ENCODE measurements at places on chromosomes 6 and 20.

DNA sequence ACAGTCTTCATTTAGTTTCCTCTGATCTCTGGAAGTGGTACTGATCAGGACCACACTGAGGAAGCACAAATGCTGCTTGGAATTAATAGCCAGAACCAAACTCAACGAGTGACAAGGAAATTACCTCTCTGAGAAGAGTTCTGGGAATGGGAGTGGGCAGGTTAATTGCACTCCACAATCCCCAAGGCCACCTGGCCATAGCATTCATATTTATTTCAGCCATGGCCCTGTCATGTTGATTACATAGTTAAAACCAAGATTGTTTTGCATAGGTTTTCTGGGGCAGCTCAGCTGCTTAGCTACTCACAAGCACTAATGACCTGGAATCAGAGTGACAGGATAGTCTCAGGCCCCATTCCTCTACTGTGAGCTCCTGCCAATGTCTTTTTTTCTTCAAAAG is 230.2 kb upstream of the RIMS1 start:
- DNase-seq: no peak

DNA sequence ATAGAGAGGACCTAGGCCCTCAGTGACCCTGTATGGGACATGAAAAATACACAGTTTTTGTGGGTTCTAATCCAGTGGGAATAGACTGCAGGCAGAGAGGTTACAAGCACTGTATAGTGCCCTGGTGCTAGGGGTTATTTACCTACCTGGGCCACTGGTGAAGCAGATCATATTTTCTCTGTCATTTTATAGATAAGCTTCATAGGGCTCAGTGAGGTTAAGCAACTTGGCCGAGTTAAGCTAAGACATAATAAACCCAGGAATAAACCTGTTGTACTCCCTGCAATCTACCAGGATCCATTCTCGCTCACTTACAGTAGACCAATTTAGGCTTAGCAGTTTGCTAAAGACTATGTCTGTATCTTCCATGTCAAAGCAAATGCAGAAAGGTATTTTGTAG is 340.6 kb upstream of the KHDRBS2 start:
- no peak for DNase-seq

DNA sequence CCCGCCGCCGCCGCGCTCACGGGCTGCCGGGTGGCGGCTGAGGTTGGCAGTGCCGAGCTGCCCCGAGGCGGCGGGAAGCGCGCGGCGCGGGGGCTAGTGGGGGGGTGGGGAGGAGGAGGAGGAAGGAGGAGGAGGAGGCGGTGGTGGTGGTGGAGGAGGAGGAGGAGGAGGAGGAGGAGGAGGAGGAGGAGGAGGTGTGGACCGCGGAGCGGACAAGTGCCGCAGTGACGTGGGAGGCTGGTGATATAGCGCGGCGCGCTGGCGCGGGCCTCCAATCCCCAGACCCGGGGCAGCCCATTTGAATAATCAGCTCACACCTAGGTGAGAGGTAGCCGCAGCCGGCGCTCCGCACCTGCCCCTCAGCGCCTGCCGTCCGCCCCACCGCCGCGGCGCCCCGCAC is at the start of gene FOXA2:
Gene FOXA2, minus strand, starts transcription at position 51 of the 400 bp plus-strand sequence. CDS start 294 bp downstream, outside the sequence.
- no peak for DNase-seq

DNA sequence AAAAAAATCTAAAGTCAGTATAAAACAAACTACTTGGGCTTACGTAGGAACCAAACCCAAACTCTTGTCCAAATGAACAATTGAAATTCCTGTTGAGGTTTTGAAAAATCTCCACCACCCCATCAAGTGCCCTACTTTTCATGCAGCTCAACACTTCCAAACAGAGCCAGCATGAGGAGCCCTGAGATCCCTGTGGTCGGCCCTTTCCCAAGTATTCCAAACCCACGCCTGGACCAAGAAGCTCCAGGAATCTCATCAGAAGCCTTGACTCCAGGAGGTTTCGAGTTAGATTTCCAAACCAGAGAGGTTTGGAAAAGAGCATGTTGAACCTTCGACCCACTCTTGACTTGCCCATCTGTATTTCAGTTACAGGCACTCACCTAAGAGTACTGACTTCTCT is 179.3 kb downstream of the MTFR2 start:
- DNase-seq: no peak

GRCh38 chr6:158517581-158517980 is 42.3 kb upstream of the TMEM181 start:
- DNase-seq: no peak

- no peak for DNase-seq
These were observed 55.4 kb upstream of the RIPOR2 start for GRCh38 chr6:24990944-24991809.

- no peak for DNase-seq
These were observed 76.7 kb downstream of the MYB start for GRCh38 chr6:135257631-135258405.

DNA sequence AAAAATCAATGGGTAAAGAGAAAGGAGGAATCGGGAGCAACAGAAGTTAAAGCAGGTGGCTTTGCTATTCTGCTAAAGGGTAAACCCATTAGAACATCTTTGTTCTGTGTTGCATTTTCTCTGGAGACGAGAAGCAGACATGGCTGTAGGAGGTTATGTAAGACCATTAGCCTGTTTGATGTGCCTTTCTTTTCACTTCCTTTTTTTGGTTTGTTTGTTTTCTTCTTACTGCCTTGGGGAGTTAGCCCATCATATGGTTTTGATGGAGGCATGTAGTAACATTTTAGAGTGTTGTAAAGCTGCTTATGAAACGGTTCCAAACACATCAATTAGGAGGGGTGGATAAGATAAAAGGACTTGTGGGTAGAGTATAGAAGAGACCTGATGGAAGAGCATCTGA is 131.0 kb downstream of the DOK5 start:
- no peak for DNase-seq

- peak; percentile 47 for DNase-seq
These were observed 26.6 kb downstream of the PYGB start for GRCh38 chr20:25274481-25274880.

GRCh38 chr6:39649996-39650395 is 75.2 kb downstream of the KIF6 start:
- no peak for DNase-seq

DNA sequence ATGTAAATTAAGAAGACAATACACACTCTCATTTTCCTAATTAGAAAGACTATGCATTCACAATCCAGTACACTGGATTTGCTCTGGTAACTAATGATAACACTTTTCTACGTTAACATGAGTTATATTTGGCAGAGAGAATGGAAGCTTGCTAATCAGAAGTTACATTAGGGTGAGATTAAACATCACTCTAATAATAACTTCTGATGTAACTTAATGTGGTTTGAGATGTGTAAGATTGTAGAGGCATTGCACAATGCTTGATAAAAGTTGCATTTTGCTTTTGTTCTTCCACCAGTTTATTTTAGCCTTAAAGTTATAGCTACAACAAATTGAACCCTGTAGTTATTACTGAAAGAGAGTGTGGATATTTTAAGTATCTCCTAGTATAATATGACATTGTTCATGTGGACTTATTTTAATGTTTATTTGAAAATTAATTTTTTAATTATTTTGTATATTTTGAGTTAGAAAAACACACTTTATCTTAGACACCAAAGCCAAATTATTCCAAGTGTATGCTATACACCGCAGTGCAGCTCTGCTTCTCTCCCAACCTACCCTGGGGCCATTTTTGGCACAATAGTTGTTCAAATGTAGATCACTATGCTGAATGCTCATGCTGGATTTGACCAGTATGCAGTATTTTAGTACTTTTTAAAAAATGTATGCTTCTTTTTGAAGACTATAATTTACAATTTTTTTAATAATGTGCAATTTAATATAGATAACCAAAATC is 143.2 kb downstream of the SLC16A10 start:
- DNase-seq: no peak

DNA sequence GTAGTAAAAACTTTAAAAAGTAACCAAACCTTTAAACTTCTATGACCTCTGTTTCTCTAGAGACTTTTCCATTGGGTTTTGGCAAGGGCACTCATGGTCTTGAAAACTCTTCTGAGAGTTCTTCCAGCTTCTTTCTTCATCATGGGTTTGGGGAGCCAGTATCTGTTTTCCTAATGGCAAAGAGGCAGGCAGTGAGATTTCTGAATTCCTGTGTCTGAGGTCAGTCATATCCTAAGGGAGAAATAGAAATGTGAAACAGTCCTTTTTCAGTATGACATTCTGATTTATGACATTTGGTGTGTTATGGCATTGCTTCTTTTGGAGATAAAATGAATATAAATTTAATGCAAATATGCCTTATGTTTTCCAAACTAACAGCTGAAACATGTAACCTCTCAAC is 518.5 kb upstream of the MARCKS start:
- no peak for DNase-seq

GRCh38 chr6:132719736-132720448 is 6.0 kb upstream of the VNN1 start:
- no peak for DNase-seq

GRCh38 chr6:31791324-31792089 is 4.0 kb downstream of the VARS1 start:
- DNase-seq: peak; percentile 73

GRCh38 chr6:101181006-101181405 is 212.5 kb upstream of the GRIK2 start:
- DNase-seq: no peak

- DNase-seq: no peak
These were observed 210.6 kb upstream of the CDH4 start for GRCh38 chr20:61041481-61041880.

GRCh38 chr20:47191956-47192355 is 164.5 kb downstream of the ZMYND8 start:
- DNase-seq: no peak

DNA sequence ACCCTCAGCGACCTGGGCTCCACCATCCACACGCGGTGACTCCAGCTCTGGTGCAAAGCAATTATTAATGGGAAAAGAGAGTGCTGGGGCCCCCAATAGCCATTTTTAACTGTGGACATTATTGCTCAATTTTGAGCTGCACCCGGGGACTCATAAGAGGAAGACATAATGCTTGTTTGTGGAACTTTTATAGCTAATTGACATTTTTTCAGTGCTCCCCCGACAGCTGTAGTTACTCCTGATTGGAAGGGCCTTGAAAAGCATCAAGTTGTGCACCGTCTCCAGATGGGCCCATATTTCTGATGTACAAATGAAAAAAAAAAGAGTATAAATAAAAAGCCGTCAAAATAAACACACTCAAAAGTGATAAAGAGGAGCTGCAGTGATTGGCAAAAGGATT is 327.0 kb downstream of the KIF16B start:
- DNase-seq: no peak

DNA sequence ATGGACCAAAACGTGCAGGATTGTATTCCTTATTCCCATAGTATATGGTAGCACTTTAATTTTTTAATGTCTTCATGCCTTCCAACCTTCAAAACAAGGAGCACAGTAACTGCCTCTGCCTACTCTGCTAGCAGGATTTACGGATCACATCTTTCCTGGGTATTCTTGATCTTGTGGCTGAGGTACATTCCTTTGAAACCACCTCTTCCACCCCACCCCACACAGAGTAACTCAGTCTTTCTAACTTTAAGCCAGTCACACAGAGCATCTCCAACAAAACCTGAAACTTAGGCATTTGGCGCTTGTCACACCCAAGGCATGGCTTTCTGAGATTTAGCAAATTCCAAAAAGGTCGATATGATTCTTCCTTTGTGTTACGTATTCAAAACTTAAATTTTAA is 2.3 kb upstream of the ID4 start:
- DNase-seq: no peak

DNA sequence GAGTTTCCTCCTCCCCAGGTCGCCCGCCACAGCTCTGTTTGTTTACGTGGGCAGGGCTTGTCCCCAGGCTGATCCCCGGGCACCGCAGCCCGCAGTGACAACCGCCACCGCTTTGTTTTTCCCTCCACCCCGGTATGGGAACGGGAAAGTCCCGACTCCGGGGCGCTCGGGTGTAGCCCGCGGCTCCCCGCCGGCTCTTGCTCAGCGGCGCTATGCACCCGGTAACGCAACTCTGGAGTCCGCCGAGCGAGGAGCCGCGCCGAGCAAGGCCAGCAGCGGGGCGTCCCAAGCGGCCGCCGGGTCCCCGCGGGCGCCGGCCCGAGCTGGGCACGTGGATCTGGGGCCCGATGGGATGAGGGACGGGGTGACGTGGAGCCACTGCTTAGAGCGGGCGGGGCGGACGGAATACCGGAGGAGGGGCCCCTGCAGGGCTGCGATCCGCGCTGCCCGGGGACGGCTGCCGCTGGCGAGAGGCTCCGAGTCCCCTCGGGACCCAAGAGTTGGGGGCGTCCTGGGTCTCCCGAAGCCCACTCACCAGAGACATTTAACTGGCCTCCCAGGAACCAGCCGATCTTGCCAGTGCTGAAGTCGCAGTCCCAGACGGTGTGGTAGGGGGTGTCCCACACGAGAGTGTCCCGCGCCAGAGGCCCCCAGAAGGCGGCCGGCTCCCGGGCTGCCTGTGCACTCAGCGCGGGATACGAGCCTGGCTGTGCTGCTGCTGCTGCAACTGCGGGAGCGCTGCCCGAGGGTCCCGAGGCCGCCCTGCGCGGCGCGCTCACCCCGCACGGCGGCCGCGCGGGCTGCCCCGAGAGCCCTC is 497 bp downstream of the ACSS1 start:
- peak; percentile 92 for DNase-seq

DNA sequence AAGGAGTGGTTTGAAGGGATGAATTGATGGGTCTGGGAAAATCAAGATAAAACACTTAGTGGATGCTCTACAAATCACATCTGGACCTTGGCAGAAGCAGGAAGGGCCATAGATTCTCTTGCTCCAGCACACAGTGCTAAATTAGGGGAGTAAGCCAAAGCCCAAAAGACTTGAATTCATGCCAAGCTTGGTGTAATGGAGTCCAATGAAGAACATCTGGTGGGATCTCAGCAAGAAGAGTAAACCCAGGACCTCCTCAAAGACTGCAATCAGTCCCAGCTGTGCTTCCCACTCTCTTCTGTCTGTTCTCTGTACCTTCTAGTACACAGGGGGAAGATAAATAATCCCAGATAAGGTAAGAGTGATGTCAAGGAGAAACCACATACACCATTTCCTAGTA is 683.4 kb downstream of the RNF144B start:
- no peak for DNase-seq

GRCh38 chr6:155154158-155154830 is 109.5 kb upstream of the CLDN20 start:
- peak; percentile 70 for DNase-seq

DNA sequence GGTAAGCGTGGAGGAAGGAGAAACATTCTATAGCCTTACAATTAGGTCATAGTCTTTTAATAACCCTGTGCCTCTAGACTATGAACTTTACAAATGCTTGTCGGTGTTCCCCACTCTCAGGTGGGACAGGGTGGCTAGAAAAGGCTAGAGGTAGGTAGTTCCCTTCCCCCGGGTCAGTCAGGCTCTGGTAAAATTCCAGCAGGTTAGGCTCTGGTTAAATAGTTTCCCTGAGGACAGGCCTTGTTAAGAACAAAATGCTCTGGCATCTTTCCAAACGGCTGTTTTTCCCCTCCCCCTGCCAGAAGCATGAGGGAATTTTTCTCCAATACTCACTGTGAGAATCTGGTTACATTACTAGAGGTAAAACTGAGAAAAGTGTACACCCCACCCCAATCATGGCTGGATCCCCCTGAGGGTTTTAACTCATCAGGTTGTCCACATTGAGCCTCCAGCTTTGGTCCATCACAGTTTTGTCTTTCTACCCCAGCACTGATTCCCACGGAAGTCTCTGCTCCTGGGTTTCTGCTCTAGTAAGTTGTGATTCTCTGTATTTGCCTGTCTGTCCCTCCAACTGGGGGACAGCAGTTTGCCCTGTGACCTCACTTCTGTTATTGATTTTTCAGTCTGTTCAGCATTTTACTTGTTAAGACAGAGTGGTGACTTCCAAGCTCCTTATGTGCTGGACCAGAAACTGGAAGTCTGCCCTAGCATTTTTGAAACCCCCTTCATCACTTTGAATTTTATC is 84.7 kb upstream of the ADGRF1 start:
- no peak for DNase-seq

- DNase-seq: no peak
These were observed 31.9 kb downstream of the VAPB start for GRCh38 chr20:58420798-58421496.
